ENCODE measurements at places on chromosomes 4 and X.

- no peak for DNase-seq
These were observed 45.1 kb upstream of the PPARGC1A start for GRCh38 chr4:23934915-23935314.

DNA sequence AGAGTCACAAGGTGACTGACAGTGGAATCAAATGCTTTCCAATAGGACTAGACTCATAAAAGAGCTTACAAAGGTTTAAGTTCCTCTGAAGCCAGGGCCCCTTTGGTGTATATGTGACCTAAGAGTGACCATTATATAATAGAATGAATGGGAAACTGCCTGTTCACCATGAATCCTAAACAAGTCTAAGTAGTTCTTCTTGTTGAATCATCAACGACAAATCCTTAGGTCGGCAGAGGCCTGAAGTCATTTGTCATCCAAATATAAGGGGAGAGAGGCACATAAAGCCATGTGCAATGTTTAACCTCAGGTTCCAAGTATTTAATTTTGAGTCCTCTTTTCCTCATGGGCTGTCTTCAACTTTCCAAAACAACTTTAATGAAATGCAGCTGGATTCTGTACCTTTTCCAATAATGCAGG, 122.4 kb downstream of the RASL11B start:
- no peak for DNase-seq

DNA sequence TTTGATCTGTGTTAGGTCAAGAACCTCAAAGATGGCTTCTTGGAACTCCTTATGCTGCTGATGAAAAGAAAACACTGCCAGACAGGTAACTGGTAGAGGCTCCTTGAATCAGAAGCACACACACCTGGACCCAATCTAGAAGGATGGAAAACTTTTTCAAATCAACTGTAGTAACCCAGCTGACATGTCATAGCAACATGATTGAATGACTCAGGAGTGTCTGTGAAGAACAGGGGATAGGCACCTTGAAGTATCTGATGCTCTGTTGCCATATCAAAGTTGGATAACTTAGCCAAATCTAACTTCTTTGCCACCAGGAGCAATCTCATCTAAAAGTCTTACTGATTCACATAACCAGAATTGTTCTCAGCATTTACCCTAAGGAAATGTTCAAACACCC, 98.8 kb downstream of the ELOVL6 start:
- no peak for DNase-seq

DNA sequence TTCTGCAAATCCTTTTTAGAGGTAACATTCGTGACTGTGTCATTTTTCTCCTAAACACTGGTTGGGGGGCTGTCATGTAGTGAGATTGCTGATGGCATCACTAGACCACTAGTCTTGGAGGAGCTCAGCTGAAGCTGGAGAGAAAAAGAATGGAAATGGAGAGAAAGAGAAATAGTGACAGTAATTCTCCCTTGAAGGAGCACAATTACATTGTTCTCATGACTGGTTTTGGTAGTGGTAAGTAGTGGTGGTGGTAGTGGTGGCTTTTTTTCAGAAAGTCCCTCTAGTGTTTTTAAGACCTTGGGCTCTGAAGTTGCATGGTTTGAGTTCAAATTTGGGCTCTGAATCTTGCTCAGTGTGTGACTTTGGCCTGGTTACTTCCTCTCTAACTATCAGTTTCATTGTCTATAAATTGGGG, 99.8 kb downstream of the LARP7 start:
- DNase-seq = no peak

DNA sequence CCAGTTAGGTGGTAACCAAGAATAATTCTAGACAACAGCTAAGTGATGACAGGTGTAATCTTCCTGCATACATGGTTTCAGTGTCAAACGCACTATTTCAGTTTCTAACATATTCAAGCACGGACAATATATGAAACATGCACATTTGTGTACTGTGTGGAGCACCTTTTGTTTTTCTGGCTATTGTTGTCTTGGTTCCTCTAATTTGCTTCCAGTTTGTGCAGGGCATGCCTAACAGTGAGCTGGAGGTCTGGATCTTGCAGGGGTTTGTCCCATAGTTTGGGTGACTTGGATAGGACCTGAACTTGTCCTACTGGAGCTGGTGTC, 70.5 kb upstream of the TBC1D9 start:
- DNase-seq = no peak

Measured in CD8-positive, alpha-beta memory T cell (primary cell).